ENCODE measurements at places on chromosomes 1 and 21.
A peak's percentile ranks its signal among the peaks of the same experiment; 100 is the strongest.

DNA sequence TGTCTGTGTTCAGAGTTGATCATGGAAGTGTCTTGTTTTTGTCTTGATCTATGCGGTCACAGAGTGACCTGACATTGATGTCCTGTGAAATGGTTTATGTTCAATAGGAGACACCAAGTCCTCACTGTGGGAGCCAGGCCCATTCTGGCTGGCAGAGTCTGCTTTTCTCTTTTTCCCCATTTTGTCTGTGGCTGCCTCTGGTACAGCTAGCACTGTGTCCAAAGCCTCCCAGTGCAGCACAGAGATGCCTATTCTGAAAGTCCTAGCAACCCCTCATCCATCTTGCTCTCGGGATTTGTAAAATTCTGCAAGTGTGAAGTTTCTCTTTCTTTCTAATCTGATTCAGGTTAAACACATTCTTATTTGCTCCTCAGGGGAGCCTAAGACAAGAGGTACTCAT, 14.3 kb downstream of the TNN start:
- no peak for DNase-seq

DNA sequence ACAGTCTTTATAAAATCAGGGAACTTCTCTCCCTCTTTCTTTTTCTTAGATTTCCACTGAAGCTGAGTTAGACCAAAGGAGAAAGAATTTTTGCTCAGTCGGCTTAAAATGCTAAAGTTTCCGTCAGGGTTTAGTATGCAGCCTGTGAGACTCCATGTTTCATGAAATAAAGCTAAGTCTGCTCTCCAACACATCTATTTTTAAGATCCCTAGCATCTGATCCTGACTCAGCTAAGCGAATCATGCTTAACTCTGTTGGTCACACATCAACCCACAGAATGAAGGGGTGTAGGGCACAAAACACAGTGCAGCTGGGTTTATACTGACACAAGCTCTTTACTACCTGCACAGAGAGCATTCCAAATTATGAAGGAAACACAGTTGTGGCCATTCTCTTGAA, 102.4 kb upstream of the ZNF281 start:
- no peak for DNase-seq

GRCh38 chr1:223634423-223634822, 31.1 kb downstream of the CAPN8 start:
- DNase-seq, result no peak

DNA sequence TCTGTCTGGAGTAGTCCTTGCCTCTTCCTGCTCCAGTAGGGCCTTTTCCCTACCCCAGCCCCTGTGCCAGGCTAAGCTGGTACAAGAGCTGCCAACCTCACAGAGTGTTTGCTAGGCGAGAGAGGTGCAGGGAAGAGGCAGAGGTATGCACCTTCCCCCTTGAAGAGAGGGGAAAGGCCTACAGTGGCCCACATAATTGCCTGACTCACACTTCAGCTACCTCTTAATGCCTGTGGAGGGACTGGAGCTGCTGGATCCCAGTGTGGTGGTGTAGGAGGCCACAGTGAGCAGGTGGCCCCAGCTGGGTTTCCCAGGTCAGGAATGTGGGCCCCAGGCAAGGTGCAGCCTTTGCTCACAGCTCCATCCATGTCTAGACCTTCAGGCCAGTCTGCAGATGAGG, 3.3 kb upstream of the CCDC28B start:
- DNase-seq, result no peak

DNA sequence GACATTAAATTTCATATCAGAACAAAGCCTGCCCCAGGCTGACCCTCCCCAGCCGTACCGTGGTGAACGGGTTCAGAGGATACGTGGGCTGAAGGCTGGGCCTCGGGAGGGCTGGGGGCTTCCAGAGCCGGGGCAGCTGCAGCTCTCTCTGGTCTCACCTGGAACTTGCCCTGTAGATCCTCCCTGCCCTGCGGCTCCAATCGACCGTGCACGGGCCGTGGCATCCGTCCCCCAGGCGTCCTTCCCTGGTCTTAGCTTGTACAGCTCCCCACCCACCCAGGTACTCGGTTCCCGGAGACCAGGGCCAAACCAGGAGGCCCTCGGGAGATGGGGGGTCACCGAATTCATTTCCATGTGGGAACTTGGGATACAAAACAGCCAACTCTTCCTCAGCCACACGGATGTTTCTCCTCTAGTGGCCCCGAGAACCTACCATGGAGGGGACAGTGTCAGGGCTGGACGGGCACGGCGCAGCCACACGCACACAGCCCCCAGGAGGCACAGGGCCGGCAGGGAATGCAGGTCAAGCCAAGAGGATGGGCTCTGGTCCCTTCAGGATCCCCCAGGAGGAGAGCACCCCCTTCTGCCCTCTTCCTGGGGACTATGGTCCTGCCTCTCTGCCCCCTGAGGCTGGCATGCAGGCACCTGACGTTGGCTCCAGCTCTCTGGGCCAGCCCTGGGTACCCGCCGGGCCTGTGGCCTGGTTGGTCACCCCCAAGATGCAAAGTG, 3.1 kb downstream of the B3GALT6 start:
- no peak for DNase-seq

GRCh38 chr1:59323879-59324278, 27.0 kb downstream of the FGGY start:
- DNase-seq, result no peak

DNA sequence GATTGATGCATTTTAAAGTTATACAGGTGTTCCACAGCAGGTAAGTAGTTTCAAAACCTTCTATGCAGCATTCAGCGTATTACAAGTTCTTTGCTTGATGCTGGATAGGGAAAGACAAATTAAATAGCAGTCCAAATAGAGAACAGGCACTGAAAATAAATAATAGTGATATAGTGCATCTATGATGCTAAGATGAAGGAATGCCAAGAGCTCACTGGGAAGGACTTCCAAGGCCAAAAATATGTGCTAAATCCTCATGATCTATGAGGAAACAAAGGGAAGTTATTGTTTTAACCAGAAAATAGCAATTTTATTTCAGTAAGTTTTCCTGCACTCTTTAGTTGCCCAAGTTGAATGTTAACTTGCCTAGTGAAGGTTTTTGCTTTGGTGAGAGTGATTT, 127.8 kb upstream of the GREM2 start:
- no peak for DNase-seq

DNA sequence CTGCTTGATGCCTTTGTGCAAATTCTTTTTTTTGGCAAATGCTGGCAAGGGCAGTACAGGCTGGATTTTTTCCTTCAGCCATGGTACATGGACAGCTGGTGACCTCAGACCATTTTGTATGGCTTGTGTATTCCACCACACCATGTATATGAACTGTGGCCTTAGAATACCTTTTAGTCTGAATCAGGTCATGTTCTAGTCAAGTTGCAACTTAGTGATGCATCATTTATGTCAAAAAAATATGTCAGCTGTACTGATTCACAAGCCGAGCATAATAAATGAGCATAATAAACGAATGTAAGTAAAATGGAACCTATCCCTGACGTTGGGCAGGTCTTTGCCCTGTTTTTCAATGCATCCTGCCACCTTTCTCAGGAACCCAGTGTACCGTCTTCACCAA, 219.7 kb upstream of the RUNX1 start:
- no peak for DNase-seq

- no peak for DNase-seq
Observed at GRCh38 chr1:230145953-230146476, 79.0 kb downstream of the GALNT2 start.

DNA sequence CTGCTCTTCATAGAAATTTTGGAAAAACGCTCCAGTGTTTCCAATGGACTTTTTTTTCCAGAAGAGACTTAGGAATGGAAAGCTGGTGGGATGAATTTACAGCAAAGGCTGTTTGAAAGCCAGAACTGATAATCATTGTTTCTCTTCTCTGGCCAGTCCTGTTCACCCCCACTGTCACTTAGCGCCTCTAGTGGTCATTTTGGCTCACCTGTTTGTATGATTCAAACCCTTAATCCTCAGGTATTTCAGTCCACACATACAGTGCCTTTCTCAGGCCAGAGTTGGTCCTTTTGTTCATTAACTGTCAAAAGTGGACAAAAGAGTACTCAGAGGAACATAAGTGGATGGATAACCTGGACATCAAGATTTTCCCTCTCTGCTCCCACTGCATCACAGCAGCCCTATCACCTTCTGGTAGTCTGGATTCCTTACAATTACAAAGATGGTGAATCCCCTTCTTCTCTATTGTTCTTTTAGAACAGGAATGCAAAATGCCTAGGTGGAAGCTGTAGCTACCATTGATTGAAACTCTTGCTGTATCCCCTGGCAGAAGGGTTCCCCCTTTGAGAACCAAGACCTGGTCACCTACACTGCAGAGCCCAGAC, 177.6 kb upstream of the OLFM3 start:
- DNase-seq, result peak; percentile 26

GRCh38 chr1:15197591-15198447, 44.3 kb downstream of the TMEM51 start:
- no peak for DNase-seq

GRCh38 chr1:68322837-68323687, 90.7 kb upstream of the WLS start:
- no peak for DNase-seq

DNA sequence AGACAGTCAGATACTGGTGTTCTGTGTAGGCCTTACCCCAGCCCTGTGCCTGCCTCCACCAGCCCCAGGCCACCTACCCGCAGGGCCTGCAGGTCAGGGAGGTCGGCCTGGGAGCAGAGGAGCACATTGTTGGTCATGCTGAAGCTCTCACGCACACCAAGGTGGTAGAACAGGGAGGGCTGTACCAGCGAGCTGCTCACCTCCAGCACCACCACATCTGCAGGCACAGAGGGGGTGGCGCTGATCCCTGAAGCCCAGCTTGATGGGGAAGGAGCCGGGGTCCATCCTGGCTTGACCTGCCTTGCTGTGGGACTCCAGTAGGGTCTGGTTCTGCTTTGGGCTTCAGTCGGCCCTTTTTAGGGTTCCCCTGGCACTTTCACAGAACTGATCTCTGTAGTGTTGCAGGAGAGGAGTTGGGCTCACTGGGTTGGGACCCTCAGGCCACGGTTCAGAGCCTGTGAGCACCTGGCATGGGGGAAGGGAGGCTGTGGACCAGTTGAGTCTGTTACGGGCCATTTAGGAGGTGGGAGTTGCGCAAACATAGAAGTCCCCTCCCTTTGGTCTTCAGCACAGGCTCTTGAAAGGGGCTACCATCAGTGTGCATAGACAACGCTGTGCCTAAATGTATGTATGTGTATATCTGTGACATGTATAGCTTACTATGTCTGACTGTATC, 1.9 kb downstream of the MAP3K6 start:
- no peak for DNase-seq

- no peak for DNase-seq
Observed at GRCh38 chr21:19510057-19510456, 1106.5 kb upstream of the TMPRSS15 start.

DNA sequence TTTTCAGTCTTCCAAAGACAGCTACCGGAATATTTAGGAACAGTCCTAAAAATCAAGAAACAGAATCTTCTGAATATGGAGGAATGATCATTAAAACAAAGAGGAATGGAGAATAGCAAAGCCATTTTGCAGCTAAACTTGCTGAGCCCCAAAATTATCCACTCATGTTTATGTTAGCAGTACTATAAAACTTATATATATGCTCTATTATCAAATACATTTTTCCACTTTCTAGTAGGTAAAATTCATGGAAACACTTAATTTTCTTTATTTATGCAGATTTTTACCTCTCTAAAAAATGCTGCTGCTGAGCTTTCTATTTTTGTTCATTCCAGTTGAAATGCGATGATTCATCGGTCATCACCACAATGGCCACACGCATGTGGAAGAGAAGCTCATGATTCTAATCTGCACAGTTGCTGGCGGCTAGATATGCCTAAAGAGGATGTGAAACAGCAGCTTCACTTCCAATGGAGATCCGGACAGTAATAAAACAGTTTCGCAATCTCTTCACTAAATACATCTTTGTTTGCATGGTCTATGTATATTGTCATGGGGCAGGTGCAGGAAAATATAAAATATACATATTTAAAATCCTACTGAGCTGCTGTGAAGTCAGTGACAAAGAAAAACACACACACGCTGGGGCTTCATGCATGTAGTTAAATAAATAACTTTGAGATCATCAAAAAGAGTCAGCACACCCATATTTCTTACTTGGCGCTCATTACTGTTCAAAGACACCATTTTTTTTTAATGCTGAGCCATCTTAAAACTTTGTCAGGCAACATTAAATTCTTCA, 292.2 kb downstream of the SMYD3 start:
- DNase-seq, result no peak

DNA sequence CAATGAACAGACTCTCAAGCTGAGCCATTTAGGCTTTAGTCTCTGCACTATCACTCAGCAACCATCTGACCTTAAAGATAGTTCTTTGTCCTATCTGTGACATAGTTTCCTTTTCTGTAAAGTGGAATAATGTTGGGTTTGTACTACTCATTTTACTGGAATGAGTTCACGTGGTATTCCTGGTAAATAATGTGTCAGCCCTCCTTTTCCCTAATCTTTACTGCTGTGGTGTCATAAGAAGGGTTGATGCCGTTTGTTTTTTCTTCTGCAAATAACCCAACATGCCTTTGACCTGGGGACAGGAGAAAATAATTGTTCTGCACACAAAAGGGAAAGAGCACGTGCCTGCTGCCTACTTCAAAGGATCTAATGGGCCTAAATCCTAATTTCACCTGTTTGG, 297.8 kb downstream of the BRINP3 start:
- no peak for DNase-seq

- no peak for DNase-seq
Observed at GRCh38 chr1:74328851-74329250, 93.7 kb downstream of the TNNI3K start.

- DNase-seq, result no peak
Observed at GRCh38 chr1:248306103-248306502, 2.9 kb upstream of the OR2T12 start.

- peak; percentile 56 for DNase-seq
Observed at GRCh38 chr21:41634858-41635257, 126.9 kb upstream of the TMPRSS2 start.

DNA sequence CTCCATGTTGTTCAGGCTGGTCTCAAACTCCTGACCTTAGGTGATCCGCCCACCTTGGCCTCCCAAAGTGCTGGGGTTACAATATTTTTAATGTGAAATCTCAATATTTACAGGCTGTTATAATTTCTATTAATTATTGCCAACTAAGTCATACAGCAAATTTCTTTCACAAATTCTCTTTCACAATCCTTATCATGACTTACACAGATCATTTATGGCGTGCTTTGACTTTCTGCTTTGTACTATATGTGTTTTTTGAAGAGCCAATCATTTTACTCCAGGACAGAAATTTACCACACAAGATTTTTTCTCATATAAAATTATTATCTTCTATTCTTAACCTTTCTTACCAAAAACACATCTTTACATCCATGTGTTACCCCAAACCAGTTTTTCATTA, 1729.9 kb downstream of the NCAM2 start:
- no peak for DNase-seq

DNA sequence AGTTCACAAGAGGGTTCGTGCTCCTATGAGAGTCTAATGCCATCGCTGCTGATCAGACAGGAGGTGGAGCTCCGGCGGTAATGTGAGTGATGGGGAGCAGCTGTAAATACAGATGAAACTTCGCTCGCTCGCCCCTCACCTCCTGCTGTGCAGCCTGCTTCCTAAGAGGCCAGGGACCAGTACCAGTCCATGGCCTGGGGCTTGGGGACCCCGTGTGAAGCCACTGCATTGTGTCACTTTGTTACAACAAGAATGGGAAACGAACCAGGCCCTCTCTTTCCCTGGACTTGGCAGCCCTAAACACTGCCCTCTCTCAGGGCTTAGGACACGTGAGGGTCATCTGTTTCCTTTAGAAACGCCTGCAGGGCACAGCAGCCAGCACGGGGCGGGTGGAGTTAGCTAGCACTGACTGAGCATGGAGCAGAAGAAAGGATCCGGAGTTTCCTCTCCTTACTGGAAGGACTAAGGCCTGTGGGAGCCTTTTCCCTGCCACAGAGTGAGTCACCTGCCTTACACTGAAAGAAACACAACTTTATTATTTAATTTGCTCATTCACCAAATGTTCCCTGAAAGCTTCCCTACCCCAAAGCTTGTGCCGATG, 185.2 kb upstream of the TMEM51 start:
- no peak for DNase-seq

- DNase-seq, result no peak
Observed at GRCh38 chr1:62040450-62040849, 154.2 kb upstream of the L1TD1 start.
